ENCODE measurements at places on chromosomes 13 and 19.
A peak's percentile ranks its signal among the peaks of the same experiment; 100 is the strongest.

DNA sequence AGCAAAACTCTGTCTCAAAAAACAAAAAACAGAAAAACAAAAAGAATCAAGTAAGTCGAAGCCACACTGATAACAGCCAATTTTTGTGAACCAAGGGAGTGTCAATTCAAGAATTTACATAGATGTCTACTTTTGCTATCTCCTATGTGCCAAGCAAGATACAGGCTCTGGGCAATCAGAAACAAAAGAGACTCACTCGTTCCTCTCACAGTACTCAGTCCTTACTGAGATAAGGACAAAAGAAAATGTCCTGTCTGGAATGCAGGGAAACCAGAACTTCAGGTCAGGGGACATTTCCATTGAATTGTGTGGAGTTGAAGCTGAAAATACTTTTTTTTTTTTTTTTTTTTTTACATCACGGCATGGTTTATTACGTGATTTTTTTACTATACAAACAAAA lies 53.0 kb downstream of the NLRP12 start:
- no peak for DNase-seq

GRCh38 chr19:12800466-12800770 lies 1.2 kb downstream of the PRDX2 start:
- DNase-seq, result no peak

- no peak for DNase-seq
These were observed 52.4 kb downstream of the RBM26 start for GRCh38 chr13:79353693-79354092.

GRCh38 chr13:23623394-23623793 lies 53.2 kb downstream of the TNFRSF19 start:
- DNase-seq, result no peak

DNA sequence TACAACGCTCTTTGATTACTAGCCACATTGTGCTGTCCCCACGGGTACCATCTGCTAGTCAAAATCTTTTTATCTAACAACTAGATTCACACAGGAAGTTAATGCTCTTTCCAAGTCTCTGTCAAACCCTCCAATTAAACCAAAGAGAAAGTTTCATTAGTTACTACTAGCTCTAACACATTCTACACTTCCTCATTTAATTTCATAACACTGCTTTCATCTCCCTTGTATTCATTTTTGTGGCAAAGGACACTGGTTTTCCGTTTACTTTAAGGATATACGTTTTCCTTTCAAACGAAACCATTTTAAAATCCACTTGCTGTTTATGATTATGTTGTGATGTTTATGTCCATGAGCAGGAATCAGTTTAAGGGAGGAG lies 5.3 kb downstream of the DYRK1B start:
- DNase-seq, result no peak

GRCh38 chr13:22027566-22027965 lies 356.7 kb downstream of the FGF9 start:
- no peak for DNase-seq

DNA sequence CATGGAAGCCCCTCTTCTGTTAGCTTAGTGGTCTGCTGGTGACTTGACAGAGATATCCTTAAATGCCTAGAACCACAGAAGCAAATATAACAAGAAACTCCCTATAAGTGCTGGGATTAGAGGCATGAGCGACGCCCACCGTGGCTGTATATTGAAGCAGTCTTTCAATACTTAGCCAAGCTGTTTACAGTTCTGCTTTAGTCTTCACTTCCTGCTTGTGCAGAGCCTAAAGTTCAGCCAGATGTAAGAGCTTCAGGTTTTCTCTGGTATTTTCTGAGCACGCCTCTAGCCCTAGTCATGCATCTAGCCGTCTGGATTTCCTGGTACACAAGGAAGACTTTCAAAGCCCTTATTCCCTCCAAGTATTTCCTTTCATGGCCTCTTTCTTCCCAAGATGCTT lies 28.5 kb downstream of the TRPM4 start:
- DNase-seq, result no peak

DNA sequence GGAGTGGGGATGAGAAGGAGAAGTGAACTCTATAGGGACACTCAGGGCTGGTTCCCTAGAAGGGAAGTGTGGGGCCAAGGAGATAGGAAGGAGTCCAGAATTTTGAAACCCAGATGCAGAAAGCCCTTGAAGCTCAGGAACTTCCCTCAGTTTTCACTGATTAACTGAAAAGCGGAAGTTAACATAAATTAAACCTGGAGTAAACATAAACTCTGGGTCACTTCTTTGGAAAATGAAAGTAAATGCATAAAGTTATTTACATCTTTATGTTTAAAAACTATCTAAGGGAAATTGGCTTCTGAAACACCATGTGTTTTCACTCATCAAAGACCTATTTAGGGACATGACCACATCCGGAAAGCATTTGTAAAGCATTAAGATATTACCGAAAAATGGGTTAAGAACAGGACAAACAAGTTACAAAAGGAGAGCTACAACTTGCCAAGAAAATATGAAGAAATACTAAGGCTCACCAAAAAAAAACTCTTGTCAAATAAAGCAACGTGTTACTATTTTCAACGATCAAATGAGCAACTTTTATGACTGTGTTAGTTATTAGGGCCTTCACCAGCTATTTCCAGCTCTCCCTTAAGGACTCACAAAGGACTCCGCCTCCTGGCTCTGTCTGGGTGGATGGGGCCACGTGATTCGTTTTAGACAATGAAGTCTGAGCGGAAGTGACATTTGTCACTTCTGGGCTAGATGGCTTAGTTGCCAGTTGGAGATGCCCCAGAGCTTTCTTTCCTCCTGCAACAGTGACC lies 439.1 kb upstream of the ZNF507 start:
- no peak for DNase-seq

DNA sequence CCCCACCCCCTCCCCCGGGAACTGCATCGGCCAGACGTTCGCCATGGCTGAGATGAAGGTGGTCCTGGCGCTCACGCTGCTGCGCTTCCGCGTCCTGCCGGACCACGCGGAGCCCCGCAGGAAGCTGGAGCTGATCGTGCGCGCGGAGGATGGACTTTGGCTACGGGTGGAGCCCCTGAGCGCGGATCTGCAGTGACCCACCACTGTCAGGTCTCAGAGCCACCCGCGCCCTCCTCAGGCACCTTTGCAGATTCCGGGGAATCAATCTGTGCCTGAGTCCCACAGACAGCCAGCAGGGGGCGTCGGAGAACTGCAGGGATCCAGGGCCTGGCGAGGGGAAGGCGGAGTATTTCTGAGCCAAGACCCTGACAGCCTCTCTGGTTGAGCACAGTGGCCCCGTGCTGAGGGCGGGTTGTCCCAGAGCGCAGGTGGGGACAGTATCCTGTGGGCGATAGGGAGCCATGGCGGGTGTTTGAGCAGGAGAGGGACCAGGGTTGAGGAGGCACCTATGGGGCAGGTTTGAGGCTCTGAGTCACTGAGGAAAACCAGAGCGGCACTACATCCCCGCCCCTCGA lies 30.4 kb upstream of the CYP4F8 start:
- DNase-seq, result no peak

GRCh38 chr19:42989851-42990250 lies 36.4 kb downstream of the PSG11 start:
- DNase-seq, result no peak

- DNase-seq, result peak; percentile 85
These were observed 165.2 kb downstream of the GGACT start for GRCh38 chr13:100423375-100423774.

GRCh38 chr19:2157452-2157851 lies 6.1 kb upstream of the AP3D1 start:
- no peak for DNase-seq

DNA sequence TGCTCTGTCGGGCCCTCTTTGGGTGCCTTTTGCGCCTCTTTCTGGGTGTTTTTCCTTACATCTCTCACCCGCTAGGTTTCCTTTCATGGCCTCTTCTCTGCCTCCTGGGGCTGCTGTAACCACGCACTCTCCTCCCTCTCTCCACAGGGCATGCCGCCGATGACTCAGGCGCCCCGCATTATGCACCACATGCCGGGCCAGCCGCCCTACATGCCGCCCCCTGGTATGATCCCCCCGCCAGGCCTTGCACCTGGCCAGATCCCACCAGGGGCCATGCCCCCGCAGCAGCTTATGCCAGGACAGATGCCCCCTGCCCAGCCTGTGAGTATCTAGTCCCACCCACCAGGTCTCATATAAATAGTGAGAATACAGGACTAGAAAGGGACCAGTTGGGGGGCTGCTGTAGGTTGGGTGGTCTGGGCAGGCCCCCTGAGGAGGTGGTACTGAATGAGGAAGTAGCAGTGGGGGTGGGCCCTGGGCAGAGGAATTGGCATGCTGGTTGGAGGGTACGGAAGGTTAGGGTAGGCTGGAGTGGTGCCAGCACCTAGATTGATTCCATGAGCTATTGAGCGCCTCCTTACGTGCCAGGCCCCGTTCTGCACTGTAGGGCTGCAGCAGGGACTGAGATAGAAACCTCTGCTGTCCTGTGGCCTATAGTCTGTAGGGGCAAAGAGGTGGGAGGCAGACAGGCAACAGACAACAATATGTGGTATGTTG lies 11.9 kb downstream of the SNRPA start:
- DNase-seq, result no peak

- DNase-seq, result no peak
These were observed 135.1 kb downstream of the SIPA1L3 start for GRCh38 chr19:38042132-38042531.

DNA sequence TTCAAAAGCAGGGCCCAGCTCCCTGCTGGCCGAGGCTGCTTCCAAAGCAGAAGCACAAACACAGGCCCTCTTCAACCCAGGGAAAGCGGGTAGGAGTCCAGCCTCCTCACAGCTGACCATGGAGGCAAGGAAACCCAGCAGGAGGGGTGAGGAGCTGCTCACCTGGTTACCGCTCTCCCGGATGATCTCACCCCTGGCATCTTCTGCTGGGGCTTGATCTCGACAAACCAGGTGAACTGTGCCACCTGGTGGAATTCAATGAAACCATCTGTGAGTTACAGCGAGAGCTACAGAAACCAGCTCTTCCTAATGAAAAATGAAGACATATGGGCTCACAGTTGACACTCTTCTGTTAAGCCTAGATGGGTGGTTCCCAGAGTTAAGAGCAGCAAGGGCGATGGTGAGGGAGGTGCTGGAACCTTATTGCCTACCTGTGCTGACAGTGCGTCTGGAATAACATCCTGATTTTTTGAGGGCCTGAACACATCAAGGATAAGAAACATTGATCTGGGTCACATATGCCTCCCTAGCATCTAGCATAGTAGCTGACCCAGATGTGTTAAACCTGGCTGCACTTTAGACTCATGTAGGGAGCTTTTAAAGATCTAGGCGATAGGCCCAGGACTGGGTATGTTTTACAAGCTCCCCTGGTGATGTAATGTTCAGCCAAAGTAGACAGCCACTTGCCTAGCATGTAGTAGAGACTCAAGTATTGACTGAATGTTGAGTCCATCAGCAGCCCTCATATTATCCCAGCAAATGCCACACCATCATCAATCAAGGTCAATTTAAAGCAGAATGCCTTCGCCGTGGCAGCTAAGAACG lies 6.1 kb downstream of the DHRS12 start:
- no peak for DNase-seq

- no peak for DNase-seq
These were observed 28.1 kb upstream of the POMP start for GRCh38 chr13:28630869-28631268.

DNA sequence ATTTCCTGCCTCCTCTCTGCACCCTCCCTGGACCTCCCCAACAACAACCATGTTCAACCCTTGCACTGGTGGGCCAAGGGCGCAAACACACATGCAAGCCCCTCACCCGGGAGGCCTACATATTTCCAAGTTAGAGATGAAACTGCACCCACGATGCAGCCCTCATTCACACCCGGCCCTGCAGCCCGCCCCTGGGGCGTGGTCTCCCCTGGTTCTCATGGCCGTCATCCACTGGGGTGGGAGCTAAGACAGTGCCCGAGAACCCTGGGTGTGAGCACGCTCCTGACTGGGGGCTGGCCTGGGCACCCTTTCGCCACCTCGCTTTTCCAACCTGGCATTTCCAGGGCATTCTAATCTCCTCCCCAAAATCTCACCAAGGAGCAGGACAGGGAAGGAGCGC lies 7.0 kb upstream of the SLC7A10 start:
- DNase-seq, result no peak

- no peak for DNase-seq
These were observed 379.3 kb upstream of the SGCG start for GRCh38 chr13:22801402-22802003.

GRCh38 chr13:20294497-20294896 lies 62.4 kb upstream of the GJB6 start:
- no peak for DNase-seq

- DNase-seq, result no peak
These were observed 20.6 kb downstream of the PPP1R37 start for GRCh38 chr19:45113628-45114027.

GRCh38 chr19:2494447-2495129 lies 18.7 kb downstream of the GADD45B start:
- no peak for DNase-seq

DNA sequence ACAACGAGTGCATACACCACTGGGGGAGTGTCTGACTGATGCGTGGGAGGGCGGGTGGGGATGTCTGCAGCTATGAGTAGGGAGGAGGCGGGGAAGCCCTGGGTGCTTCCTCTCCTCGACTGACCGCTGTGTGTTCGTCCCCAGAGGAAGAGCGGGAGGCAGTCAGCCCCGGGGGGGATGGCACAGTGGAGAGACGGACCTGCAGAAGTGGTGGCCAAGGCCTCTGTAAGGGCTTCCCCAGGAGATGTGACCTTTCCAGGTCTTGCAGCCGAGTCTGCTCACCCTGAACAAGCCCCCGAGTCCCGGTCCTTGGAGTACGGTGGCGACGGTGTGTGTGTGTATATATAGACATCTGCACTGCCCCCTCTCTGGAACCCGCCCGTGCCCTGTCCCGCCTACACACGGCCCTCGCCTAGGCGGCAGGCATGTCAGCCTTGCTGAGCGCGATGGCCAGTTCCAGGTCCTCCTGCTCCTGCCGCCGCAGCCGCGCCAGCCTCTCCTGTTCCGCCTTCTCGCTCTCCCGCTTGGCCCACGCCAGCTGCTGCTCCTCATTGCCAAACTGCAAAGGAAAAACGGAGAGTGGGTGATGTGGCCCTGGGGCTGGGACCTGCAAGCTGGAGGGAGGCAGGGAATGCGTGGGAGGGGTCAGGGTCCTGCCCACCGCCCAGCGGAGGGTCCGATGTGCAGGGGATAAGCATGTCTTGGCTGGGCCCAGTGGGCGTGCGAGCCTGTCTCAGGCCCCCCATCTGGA lies 30.8 kb downstream of the KLF2 start:
- no peak for DNase-seq

- DNase-seq, result no peak
These were observed 12.8 kb downstream of the ONECUT3 start for GRCh38 chr19:1765904-1766799.

DNA sequence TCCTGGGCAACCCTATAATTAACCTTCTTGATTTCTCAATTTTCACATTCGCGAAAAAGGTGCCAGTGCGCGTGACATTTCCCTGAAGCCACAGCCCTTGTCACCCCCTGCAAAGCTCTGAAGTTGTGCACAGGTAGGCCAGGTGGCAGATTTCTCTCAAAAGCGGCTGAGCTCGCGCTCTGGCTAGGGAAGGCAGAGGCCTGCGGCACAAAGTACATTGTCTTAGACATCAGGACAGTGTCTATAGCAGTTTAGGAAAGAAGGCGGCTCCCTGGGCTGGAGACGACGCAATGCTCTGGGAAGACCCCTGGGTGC lies 42.9 kb upstream of the ZNF14 start:
- DNase-seq, result no peak

All from SIG-M5 (cell line).